ENCODE measurements at places on chromosomes 16 and 17. TPM values are rescaled to one million over a fixed set of nuclear protein-coding genes. Genes with fewer than 3 reads are reported as not detected.

TP53TG3F gene
- not detected for total RNA-seq

TAC4 gene
- total RNA-seq = not detected

TBC1D26 gene
- 0.83 TPM for total RNA-seq

TMEM132E gene
- 0.42 TPM for total RNA-seq

DNAI2 gene
- not detected for total RNA-seq

- H3K4me1 ChIP-seq = no peaks in the 10 kb centered on the region
- DNase-seq = no peak
- H3K36me3 ChIP-seq = peaks cover 23% of the 10 kb centered on the region
- H3K27ac ChIP-seq = no peak overlapping the region
- H3K27me3 ChIP-seq = no peaks in the 10 kb centered on the region
- no peak overlapping the region for H3K4me3 ChIP-seq
Measured at GRCh38 chr16:19808061-19808641, 76.5 kb downstream of the GPRC5B start.

DNA sequence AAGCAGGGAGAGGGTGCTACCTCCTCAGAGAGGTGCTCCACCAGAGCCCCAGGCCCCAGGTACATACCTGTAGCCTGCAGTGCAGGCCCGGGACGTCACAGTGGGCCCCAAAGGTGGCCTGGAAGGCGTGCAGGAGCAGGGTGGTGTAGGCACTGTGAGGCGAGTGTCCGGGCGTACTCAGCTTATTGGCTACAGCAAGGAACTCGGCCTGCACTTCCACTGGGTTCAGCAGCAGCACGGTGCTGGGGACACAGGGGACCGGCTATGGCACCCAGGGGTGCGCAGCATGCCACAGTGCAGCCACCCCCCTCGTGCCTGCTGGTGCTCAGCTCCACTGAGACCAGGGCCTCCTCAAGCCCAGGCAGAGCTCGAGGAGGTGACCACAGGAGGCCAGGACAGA is 23.2 kb upstream of the PIK3R6 start:
- H3K27ac ChIP-seq = no peak overlapping the region
- no peak for DNase-seq
- no peaks in the 10 kb centered on the region for H3K36me3 ChIP-seq
- no peaks in the 10 kb centered on the region for H3K27me3 ChIP-seq

- no peaks in the 10 kb centered on the region for H3K4me1 ChIP-seq
- no peaks in the 10 kb centered on the region for H3K27me3 ChIP-seq
- H3K4me3 ChIP-seq = no peak overlapping the region
- DNase-seq = no peak
- no peak overlapping the region for H3K27ac ChIP-seq
Measured at GRCh38 chr17:38844261-38844757, 9.2 kb downstream of the RPL23 start.

DNA sequence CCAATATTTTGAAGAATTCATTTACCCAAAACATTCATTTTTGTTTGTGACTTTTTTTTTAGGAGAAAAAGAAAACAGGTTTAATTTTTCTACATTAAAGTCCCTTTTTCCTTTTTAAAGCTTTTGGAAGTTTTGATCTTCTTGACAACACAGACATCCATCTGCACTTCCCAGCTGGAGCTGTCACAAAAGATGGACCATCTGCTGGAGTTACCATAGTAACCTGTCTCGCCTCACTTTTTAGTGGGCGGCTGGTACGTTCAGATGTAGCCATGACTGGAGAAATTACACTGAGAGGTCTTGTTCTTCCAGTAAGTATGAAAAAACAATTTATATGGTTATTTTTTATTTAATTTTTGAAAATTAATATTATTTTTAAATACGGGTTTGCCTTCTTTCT is 37.2 kb downstream of the SIAH1 start:
- H3K27ac ChIP-seq = no peak overlapping the region
- peaks cover 42% of the 10 kb centered on the region for H3K36me3 ChIP-seq
- H3K27me3 ChIP-seq = no peaks in the 10 kb centered on the region
- no peak overlapping the region for H3K4me3 ChIP-seq

DNA sequence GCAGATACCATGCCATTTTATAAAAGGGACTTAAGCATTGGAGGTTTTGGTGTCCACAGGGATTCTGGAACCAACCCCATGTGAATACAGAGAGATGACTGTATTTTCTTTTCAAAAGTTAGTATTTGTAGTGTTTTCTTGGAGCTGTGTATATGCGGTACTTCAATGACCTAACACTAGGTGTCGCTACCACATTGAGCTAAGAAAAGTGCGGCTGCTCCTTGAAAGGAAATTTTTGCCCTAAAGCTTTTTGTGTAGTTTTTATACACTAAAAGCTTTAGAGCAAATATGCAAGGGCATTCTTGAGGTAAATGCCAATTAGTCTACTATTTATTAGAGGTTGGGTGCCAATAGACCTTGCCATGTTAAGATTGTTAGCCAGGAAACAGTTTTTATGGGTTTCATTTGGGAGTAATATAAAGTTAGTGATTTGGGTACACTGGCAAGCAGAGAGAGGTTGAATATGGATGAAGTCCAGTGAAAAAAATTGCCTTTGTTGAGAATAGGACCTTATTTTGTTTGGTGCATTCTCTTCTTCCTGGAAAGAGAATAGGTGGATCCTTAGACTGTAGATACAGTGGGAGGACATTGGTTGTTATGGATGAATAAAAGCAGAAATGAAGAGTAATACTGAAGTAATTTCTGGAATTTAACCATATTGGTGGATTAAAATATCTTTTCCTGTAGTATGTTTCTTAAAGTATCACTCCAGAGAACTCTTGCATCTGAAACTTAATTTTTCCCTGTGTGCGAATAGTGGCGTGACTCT is 43.3 kb downstream of the BCAS3 start:
- no peaks in the 10 kb centered on the region for H3K4me1 ChIP-seq
- no peak overlapping the region for H3K4me3 ChIP-seq
- H3K27me3 ChIP-seq = no peaks in the 10 kb centered on the region

- H3K4me1 ChIP-seq = peaks cover 4% of the 10 kb centered on the region
- DNase-seq = no peak
- H3K27me3 ChIP-seq = no peaks in the 10 kb centered on the region
- no peak overlapping the region for H3K27ac ChIP-seq
- no peak overlapping the region for H3K4me3 ChIP-seq
- no peaks in the 10 kb centered on the region for H3K36me3 ChIP-seq
Measured at GRCh38 chr16:47374629-47375028, 86.2 kb downstream of the ITFG1 start.

DNA sequence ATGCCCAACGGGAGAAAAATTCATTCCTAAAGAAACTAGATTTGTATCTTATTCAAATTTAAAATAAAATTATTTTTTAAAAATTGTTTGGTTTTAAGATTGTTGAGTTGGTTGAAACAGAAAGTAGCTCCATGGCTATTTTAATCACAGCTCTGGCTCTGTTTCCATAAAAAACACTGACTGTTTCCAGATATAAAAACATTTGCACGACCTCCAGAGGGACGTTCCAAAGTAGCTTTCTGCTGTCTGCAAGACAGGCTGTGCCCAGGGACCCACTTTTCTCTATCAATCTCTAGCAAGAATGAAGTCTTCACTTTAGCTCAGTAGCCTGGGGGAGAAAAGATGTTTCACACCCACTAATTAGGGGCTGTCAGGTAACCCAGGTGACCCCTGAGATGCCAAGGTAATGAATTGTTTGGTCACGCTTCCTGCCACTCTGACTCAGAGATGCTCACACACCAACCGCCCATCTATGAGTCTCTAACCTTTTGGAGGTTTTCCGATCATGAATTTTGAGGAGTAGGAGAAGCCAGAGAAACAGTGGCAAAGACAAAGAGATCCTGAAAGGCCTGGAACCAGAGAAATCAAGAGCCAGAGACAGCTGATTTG is 220.1 kb upstream of the SOX9 start:
- no peaks in the 10 kb centered on the region for H3K27me3 ChIP-seq
- H3K27ac ChIP-seq = no peak overlapping the region
- no peaks in the 10 kb centered on the region for H3K4me1 ChIP-seq
- no peak overlapping the region for H3K4me3 ChIP-seq
- no peaks in the 10 kb centered on the region for H3K36me3 ChIP-seq
- DNase-seq = no peak

DNA sequence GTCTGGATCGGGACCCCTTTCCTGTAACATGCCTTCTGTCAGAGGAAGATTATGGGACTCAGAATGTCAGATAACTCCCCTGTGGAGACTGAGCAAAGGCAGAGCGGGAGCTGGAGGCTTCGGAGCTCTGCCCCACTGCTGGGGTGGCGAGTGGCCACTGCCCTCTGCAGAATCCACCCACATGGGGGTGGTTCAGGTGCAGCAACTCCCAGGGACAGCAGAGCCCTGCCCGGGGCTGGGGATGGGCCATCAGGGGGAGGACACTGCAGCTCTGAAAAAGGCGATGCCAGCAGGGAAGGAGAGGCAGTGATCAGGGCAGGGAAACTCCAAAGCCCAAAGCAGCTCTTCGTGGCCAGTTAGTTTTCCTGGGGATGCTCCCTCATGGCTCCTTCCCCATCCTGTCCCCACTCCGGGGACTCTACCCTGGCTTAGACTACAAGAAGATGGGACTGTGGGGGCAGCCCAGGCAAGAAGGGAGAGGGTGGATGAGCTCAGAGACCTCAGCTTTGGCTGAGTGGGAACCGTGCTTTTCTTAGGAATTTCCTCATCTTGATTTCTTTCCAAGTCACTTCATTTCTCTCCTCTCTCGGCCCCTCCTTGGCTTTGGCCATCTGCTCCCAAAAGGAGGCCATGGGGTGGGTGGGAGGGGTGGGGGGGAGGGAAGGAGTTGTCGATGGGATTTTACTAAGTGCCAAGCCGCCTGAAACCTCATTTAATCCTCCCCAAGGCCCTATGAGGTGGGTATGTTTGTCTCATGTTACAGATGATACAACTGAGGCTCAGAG is 4.0 kb downstream of the CA4 start:
- H3K4me3 ChIP-seq = no peak overlapping the region
- no peaks in the 10 kb centered on the region for H3K36me3 ChIP-seq
- H3K27ac ChIP-seq = no peak overlapping the region
- H3K4me1 ChIP-seq = peaks cover 21% of the 10 kb centered on the region

GRCh38 chr17:47840001-47840741 is 902 bp downstream of the SCRN2 start:
- no peaks in the 10 kb centered on the region for H3K27me3 ChIP-seq
- peaks cover 13% of the 10 kb centered on the region for H3K36me3 ChIP-seq
- H3K4me1 ChIP-seq = no peaks in the 10 kb centered on the region
- no peak for DNase-seq
- peak overlapping the region; percentile 97 for H3K4me3 ChIP-seq
- no peak overlapping the region for H3K27ac ChIP-seq

GRCh38 chr17:65743308-65743655 is 181.8 kb upstream of the AXIN2 start:
- no peaks in the 10 kb centered on the region for H3K27me3 ChIP-seq
- no peak overlapping the region for H3K27ac ChIP-seq
- no peaks in the 10 kb centered on the region for H3K4me1 ChIP-seq
- H3K4me3 ChIP-seq = no peak overlapping the region

DNA sequence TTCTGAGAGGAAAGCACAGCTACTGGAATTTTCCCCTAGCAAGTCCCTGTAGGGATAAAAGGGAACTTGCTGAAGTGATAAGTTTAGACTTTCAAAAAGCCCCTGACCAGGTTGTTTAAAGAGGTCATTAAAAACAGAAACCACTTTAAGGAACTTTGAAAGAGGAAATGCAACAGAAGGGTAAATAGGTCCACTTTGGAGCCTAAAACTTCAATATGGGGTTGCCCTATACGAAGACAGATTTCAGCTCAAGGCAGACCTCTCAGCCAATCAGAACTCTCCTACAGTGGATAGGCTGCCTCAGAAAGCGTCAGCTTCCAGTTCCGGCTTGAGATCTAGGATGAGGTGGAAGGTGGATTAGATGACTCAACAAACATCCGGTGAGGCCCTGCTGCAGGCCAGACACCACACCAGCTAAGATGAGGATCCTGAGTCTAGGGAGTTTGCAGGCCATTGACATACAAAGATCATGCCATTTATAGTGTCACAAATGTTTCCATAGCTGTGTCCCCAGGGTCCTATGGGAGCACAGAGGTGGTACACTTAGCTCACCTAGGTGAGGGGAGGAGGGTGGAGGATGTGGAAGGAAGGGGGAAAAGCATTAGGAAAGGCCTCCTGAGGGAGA is 7.9 kb upstream of the MFSD6L start:
- no peaks in the 10 kb centered on the region for H3K27me3 ChIP-seq
- no peak overlapping the region for H3K27ac ChIP-seq
- no peaks in the 10 kb centered on the region for H3K4me1 ChIP-seq

DNA sequence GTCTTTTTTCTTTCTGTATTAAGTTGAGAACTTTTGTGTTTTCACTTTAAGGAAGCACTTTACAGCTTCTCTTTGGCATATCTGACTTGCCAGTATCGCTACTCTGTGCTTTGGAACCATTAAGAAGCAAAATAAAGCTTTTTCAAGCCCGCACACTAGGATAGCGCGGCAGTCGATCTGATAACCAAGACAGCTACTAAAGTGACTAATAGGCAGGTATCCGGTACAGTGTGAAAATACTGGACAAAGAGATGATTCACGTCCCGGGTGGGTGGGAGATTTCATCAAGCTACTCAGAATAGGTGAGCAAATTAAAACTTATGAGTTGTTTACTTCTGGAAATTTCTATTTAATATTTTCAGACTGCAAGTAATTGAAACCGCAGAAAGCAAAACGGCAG is 53.8 kb downstream of the SHISA6 start:
- no peaks in the 10 kb centered on the region for H3K27me3 ChIP-seq
- H3K27ac ChIP-seq = no peak overlapping the region
- no peaks in the 10 kb centered on the region for H3K4me1 ChIP-seq
- no peak for DNase-seq
- H3K4me3 ChIP-seq = no peak overlapping the region
